NCI-H1092 (cell line): ENCODE measurements at places on chromosomes 3 and 15.

DNA sequence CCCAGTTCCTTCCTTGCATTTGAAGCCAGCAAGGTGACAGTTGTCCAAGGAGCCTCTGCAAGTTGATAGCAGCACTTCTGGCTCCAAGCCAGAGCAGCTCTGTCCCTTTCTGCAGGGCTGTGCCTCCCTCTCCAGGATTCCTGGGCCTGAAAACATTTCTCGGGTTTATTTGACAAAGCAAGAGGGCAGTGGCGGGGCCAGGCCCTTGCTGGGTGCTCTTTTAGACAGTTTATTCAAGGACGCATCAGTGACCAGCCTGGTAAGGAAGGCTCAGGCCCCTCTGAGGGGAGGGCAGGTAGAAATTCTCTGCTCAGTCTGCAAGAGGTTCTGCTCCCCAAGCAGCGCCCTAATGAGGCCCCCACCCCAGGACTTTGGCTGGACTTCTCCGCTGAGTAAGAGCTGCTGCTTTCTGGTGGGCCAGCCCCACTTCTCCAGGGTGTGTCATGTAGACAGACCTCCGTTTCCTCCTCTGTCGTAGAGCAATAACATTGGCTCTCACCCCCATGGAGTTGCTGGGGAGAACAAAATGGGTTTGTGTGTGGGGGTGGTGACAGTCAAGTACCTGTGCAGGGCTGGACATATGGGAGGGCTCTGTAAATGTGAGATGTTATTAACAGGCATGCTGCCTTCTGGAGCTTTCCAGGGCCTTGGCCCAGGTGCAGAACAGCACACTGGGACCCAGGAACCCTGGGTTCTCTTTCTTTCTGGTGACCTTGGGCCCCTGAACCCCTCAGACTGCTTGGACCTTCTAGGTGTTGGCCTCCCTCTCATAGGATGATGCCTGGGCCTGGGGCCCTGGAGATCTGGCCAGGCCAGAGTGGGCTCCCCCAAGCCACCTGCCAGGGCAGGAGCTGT, 146.2 kb upstream of the TLE3 start:
- DNase-seq = no peak

GRCh38 chr3:117201901-117202774, 492.6 kb downstream of the TUSC7 start:
- no peak for DNase-seq

GRCh38 chr3:174325834-174326700, 533.1 kb upstream of the NAALADL2 start:
- no peak for DNase-seq

DNA sequence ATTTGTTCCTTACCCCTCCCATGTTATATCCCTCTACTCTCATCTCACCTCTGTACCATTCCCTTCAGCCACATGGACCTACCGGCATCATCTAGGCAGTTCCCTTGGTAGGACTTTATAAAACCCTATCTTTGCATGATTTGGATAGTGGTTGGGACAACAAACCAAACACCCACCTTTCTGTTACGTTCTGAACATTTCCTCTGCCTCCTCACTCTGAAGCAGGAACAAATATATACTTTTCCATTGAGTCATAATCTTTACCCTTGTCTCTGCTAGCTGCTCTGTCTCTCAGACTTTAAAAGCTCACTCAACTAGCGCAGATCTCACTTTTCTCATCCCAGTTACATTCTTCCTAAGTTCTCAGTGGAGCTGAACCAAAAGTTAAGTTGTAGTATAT, 17.8 kb downstream of the UBXN7 start:
- DNase-seq = no peak

- no peak for DNase-seq
Observed at GRCh38 chr3:108037770-108038169, 53.1 kb downstream of the CD47 start.

DNA sequence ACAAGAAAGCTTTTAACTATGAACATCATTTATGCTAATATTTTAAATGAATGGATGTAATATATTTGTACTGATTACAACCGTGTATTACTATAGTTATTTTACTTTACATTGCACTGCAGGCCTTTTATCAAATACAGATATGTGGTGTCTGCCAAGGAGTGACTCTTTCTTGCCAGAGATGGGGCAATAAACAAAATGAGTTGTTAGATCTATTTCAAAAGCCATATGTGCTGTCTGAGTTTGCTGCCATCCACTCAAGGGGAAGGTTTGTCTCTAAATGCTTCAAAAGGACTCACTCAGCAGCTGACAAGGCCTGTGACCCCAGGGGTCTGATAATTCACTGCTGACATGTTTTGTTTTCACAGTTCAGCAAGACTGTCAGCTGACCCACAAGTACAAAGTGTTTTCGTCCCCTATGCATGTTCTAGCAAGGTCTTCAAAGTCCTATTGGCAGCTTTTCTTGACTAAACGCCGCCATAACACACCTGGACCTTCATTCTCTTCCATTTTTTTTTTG, 41.3 kb upstream of the ZBED2 start:
- no peak for DNase-seq

DNA sequence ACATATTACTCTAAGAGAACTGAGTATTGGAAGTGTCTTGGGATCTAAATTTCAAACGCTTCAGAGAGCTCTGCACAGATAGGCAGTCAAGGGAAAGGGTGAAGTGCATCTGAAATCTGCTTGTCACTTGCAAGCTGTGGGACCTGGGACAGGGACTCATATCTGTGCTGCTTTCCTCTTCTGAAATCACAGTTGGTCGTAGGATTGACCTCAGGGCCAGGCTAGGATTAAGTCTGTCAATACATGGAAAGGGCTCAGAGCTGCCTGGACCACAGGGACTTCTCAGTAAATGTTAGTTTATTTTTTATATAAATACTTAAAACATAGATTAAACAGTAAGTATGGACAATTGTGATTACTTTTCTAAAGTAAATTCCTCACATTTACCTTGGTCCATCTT, 74.7 kb upstream of the CMTM7 start:
- DNase-seq = no peak

GRCh38 chr3:183697123-183697609, 431 bp upstream of the YEATS2 start:
- DNase-seq = no peak

GRCh38 chr3:194300382-194300758, 50.8 kb downstream of the CPN2 start:
- no peak for DNase-seq

- no peak for DNase-seq
Observed at GRCh38 chr15:49135342-49135857, 20.0 kb downstream of the COPS2 start.

DNA sequence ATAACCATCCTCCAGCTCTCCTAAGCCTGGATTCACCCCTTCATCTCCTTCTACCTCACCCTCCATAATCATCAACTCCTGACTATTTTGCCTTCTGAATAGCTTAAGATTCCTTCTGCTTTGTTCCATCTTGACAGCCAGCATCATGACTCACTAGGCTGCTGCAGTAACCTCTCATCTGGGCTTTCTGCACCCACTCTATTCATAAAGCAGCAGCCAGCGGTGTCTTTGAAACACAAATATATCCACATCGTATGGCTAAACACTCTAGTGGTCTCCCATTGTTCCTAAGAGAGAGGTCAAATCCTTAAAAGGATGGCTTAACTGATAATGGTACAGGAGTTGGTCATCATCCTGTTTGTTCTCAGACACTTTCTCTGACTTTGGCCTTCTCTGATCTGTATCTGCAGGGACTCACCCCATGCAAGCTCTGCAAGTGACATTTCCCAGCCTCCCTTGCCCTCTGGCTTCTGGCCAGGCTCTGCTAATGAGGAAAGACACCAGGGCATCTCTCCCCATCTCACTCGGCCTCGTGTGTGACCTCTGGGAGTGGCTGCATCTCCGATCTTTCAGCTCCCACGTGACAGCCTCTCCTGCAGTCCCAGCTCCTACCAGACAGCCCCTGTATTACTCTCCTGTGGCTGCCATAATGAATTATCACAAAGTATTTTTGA, 6.2 kb downstream of the GRK7 start:
- no peak for DNase-seq

DNA sequence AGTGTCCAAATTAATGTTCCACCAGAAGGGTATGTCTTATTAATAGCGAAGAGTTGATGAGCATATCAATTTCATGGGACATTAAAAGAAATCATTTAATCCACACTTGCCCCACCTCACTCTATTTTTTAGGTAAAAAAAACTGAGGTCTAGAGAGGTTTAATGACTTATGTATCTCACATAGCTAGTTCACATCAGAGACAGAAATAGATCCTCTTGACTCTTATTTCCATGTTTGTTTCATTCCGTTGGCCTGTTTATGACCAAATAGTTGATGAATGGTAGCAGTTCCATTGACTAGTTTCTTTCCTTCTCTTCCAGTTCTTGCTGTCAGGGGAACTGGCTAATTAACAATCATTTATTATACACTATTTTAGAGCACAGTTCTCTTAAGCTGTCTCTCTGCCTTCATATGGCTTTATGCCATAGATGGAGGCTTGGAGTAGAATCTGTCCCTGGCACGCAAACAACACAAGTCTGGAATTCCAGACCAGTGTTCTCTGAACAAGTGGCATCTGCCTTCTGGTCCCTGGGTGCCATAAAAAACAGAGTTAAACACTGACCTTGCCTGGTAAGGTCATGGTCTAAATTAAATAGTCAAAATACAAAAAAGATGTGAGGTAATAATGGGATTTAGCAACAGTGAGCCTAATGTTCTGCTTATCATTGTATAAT, 220.0 kb upstream of the CGNL1 start:
- no peak for DNase-seq

GRCh38 chr3:9627901-9628633, 21.2 kb upstream of the MTMR14 start:
- DNase-seq = no peak
